HT1080 (cell line): ENCODE measurements at places on chromosomes 6 and 20. TPM values are rescaled to one million over a fixed set of nuclear protein-coding genes. Genes with fewer than 3 reads are reported as not detected.

UBD gene
- total RNA-seq, result not detected in 2 replicates

BTNL2 gene
- total RNA-seq, result not detected in 2 replicates

CCR6 gene
- total RNA-seq, result 0.06 TPM in 1 of 2 replicates, not detected in the other

MROH8 gene
- 1.5 and 3.3 TPM in 2 replicates for total RNA-seq

MARCKS gene
- total RNA-seq, result 0.08 TPM in 1 of 2 replicates, not detected in the other
